Cardiac muscle cell (in vitro differentiated cells and primary cell): ENCODE measurements at places on chromosomes 1 and 21. TPM values are rescaled to one million over a fixed set of nuclear protein-coding genes. Genes with fewer than 3 reads are reported as not detected.

ELF3 gene
- total RNA-seq = 27.7 and 28.7 TPM in 2 replicates

ADAMTSL4 gene
- 28.8 and 44.2 TPM in 2 replicates for total RNA-seq

NTMT2 gene
- not detected in 2 replicates for total RNA-seq

GSTM1 gene
- total RNA-seq = 5.5 and 14.1 TPM in 2 replicates

XKR8 gene
- total RNA-seq = 15.6 and 17.5 TPM in 2 replicates

C1orf53 gene
- total RNA-seq = 4.3 and 12.0 TPM in 2 replicates

HUNK gene
- 6.7 and 8.0 TPM in 2 replicates for total RNA-seq
